ENCODE measurements at places on chromosomes 11 and 22.

- no peak for DNase-seq
Measured at GRCh38 chr11:64534950-64535349, 56.1 kb upstream of the SLC22A12 start.

DNA sequence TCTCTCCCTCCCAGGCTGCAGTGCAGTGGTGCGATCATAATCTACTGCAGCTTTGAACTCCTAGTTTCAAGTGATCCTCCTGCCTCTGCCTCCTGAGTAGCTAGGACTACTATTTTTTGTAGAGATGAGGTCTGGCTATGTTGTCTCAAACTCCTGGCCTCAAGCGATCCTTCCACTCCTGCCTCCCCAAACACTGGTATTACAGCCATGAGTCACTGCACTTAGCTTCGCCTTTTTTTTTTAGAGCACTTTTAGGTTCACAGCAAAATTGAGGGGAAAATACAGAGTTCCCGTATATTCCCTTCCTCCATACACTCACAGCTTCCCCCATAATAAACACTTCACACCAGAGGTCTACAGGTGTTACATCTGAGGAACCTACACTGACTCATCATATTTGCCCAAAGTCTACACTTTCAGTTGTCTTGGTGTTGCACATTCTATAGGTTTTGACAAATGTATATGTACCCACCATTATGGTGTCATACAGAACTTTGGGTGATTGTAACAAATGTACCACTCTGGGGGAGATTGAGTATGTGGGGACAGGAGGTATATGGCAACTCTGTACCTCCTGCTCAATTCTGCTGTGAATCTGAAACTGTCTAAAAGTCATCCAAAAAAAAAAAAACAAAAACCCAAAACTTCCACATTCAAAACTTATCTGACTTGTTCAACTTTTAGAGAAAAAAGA, 11.3 kb upstream of the SLC37A4 start:
- no peak for DNase-seq

- no peak for DNase-seq
Measured at GRCh38 chr11:34827228-34827627, 89.0 kb downstream of the APIP start.

DNA sequence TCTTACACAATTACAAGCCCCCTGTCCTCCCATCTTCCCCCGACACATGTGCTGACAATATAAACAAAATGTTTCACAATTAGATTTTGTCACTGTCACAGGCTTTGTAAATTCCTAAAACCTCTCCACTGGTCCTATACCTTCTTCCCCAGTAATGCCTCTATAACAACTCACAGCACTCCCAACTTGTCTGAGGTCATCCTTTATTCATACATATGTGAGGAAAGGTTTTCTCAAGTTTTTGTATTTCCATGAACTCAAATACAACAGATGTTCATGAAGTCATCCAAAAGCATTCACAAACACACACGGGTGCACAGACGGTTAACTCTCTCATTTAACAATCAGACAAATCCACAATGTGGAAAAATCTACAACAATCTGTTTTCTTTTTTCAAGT, 1.9 kb downstream of the OR52H1 start:
- DNase-seq: no peak

DNA sequence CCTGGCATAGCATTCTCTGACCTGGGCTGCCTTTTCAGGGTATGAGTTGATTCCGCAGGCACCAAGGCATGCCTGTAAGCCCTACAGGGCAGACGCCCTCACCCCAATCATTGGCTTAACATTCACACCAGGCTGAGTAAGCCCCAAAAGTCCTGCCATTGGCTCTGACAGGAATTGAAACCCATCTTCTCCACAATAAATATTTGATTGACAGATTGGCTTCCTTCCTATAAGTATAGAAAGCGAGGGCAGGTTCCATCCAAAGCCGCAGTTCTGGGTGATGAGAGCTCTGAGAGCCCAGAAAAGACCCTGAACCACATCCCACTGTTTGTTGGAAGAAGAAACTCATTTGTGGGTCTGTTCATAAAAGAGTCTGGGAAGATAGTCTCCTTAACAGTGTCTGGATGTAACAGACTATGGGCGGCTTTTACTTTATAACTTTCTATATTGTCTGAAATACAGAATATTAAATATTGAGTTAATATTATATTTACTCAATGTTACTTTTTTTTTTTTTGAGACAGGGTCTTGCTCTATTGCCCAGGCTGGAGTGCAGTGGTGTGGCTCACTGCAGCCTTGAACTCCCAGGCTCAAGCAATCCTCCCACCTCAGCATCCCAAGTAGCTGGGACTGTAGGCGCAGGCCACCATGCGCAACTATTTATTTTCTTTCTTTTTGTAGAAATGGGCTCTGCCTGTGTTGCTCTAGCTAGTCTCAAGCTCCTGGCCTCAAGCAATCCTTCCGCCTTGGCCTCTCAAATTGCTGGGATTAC, 46.8 kb downstream of the FAM83F start:
- DNase-seq: no peak

GRCh38 chr11:12411806-12412727, 34.7 kb downstream of the PARVA start:
- DNase-seq: peak; percentile 12

GRCh38 chr11:1862588-1863351, 9.9 kb downstream of the LSP1 start:
- DNase-seq: no peak

GRCh38 chr11:132859306-132859705, 673.0 kb downstream of the OPCML start:
- no peak for DNase-seq

- DNase-seq: peak; percentile 86
Measured at GRCh38 chr11:208181-208916, 841 bp downstream of the RIC8A start.

GRCh38 chr11:12160680-12161079, 50.3 kb downstream of the MICAL2 start:
- DNase-seq: no peak

DNA sequence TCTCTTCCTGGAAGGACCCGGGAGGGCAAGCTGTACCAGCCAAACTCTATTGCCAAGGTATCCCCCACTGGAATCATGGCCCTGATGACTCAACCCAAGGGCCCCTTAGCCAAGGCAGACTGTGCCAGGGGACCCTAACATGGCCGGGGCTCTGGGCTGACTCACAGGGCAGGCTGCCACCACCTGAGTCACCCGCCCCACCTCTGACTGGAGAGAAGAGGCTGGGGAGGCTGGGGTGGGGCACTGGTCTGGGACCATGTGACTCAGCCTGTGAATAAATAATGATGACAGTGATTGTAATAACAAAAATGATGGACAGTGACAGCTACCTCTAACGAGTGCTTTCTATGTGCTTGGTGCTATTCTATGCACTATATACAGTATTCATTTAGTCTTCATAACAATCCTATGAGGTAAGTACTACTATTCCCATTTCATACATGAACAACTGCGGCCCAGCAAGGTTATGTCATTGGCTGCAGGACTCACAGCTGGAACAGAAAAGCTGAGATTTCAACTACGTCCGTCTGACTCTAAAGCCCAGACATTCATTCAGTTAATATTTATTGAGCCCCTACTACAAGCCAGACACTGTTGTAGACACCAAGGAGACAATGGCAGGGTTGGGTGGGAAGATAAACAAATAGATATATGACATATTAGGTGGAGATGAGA, 84.2 kb downstream of the FBXO7 start:
- DNase-seq: no peak

- DNase-seq: no peak
Measured at GRCh38 chr11:45223496-45223895, 62.6 kb downstream of the SYT13 start.

DNA sequence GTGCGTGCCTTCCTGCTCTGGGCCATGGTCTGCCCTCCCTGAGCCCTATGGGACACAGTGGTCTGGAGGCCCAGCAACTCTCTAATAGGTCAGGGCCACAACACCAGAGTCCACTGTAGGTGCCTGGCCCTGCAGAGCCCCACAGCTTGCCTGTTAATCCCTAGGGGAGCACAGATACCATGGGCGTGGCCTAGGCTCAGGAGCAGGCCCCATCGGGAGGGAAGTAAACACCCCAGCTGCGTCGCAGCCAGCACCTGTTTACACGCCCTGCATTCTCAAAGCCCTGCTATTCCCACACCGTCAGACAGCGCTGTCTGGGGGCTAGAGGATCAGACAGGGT, 2.5 kb downstream of the KCTD17 start:
- no peak for DNase-seq

DNA sequence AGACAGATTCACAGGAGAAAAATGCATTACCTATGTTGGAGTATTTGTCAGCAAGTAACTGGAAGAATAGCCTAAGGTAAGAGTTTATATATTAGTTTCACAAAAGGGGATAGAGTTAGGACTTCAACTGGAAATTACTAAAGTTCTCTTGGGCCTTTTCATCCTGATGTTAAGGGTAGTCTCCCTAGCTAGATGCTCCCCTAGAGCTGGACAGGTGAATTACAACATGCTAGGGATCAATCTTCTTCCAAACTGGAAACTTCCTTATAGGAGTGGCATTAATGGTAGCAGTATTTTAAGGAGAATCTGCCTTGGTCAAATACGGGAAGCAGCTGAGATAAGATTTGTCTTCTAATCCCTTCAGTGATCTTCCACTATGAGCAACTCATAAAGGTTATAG, 632.8 kb upstream of the RAG2 start:
- no peak for DNase-seq

DNA sequence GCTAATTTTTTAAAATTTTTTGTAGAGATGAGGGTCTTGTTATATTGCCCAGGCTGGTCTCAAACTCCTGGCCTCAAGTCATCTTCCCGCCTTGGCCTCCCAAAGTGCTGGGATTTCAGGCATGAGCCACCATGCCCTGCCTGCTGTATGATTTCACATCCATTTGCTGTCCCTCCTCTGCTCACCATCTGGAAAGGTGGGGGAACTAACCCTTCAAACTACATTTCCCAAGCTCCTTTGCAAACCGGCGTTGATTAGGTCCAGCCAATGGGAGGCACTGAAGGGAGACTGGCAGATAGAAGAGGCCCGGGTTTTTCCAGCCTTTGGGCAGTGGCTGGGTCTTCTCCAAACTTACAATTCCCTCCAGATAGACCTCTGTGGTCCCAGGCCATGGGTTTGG, 19.3 kb downstream of the RFPL1 start:
- DNase-seq: no peak

DNA sequence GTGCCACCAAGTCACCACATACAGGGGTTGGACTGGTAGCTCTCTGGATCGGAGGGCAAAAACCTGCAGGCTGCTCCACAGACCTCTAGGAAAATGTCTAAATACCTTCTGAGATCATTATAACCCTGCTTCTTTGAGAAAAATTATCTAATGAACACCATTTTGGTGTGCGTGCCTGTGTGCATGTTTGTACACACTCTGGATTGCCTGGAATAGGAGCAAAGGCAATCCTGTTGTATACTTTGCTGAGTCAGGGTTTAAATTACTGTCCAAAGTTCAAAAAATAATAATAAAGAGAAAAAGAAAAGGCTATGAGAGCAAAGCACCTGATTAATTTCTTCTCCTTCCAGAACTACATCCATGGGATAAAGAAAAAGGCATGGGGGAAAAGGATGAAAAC, 11.0 kb downstream of the JAML start:
- no peak for DNase-seq

DNA sequence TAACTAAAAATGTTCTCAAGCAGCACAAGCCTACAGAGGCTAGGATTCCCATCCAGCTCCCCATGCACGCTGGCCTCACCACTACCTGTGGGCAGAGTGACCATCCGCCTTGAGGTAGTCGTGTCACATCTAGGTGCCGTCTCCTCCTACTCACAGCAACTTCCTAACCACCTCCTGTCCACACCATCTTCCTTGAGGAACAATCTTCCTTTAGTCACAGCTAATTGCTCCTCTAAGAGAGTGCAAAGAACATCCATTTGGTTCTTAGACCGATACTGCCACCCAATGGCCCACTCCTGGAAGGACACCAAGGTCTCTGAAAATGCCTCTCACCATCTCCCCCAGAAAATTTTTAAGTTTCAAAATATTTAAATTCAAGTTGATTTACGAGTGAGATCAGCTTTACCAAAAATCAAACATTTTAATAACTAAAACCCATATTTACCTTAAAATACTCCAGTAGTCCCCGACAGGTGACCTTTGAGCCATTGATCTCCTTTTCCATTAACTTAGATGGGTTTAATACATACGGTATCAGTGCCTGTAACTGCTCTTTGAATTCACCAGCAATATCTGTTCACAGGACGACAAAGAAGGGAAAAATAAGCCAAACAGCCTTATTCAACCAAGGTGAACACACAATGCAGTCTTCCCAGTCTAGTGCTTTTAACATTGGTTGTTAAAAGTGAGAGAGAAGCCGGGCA, 21.7 kb upstream of the PLAAT3 start:
- peak; percentile 25 for DNase-seq
